Breast epithelium (tissue), 4 donors: ENCODE measurements at places on chromosomes 1 and 21.
A peak's percentile ranks its signal among the peaks of the same experiment; 100 is the strongest.

DNA sequence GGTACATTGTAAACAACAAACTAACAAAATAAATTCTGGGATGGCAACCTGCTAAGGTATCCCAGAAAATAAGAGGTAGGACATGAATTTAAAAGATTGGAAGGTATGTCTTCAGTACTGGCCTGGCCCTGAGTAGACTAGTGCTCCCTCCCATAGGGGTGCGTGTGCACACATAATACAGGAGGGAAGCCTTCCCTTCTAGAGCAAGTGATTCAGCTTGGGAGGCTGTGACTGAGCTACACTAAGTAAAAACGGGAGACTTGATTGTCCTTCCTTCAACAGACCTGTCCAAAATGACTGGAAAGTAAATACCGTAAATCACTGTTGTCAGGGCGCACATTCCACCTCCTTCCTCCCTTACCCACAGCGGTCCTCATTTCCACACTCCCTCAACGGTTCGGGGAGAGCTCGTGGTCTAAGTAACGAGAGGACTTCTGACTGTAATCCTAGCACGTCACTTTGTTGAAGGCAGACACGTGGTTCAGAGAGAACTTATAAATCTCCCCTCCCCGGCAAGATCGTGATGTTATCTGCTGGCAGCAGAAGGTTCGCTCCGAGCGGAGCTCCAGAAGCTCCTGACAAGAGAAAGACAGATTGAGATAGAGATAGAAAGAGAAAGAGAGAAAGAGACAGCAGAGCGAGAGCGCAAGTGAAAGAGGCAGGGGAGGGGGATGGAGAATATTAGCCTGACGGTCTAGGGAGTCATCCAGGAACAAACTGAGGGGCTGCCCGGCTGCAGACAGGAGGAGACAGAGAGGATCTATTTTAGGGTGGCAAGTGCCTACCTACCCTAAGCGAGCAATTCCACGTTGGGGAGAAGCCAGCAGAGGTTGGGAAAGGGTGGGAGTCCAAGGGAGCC is at the start of gene TGFB2:
TSS of gene TGFB2 (plus strand) at position 523 of the 859 bp plus-strand sequence. CDS start 1,366 bp downstream, outside the sequence.
- DNase-seq: peak; percentile 42

- DNase-seq: no peak
Measured at GRCh38 chr1:214475331-214475730, 76.1 kb downstream of the PTPN14 start.

DNA sequence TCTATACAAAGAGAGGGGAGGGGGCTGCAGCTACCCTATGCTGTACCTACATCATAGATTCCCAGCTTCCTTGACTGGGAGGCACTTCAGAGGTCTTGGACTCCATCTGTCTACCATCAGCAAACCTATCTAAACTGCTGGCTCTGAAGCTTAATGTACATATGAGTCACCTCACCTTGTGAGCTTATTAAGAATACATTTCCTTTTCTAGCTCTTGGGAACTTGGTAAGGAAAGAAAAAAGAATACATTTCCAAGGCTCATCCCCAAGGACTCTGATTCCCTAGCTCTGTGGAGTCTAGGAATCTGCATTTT is 50.0 kb upstream of the PRELP start:
- no peak for DNase-seq

GRCh38 chr1:51270751-51271150 is 34.7 kb downstream of the RNF11 start:
- no peak for DNase-seq

GRCh38 chr1:233828480-233828879 is 76.0 kb upstream of the SLC35F3 start:
- DNase-seq: no peak
